ENCODE measurements at places on chromosomes 3 and 15.
A peak's percentile ranks its signal among the peaks of the same experiment; 100 is the strongest.

- DNase-seq, result no peak
Observed at GRCh38 chr3:17287006-17287689, 402.4 kb downstream of the PLCL2 start.

GRCh38 chr15:83010709-83011270 lies 649 bp downstream of the C15orf40 start:
- DNase-seq, result peak; percentile 81

DNA sequence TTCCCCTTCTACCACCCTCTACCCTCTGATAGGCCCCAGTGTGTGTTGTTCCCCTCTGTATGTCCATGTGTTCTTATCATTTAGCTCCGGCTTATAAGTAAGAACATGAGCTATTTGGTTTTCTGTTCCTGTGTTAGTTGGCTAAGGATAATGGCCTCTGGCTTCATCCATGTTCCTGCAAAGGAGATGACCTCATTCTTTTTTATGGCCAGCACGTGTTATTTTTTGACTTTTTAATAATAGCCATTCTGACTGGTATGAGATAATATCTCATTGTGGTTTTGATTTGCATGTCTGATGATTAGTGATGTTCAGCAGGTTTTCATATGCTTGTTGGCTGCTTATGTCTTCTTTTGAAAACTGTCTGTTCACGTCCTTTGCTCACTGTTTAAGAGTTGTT lies 63.1 kb upstream of the NPHP3 start:
- DNase-seq, result peak; percentile 22

- no peak for DNase-seq
Observed at GRCh38 chr3:179921500-179921899, 115.2 kb downstream of the PEX5L start.
